ENCODE measurements at places on chromosomes 4 and X.

GRCh38 chr4:123554801-123555232, 158.2 kb downstream of the SPRY1 start:
- no peak for DNase-seq

- DNase-seq = no peak
Observed at GRCh38 chrX:99494668-99495067, 915.4 kb downstream of the PCDH19 start.

DNA sequence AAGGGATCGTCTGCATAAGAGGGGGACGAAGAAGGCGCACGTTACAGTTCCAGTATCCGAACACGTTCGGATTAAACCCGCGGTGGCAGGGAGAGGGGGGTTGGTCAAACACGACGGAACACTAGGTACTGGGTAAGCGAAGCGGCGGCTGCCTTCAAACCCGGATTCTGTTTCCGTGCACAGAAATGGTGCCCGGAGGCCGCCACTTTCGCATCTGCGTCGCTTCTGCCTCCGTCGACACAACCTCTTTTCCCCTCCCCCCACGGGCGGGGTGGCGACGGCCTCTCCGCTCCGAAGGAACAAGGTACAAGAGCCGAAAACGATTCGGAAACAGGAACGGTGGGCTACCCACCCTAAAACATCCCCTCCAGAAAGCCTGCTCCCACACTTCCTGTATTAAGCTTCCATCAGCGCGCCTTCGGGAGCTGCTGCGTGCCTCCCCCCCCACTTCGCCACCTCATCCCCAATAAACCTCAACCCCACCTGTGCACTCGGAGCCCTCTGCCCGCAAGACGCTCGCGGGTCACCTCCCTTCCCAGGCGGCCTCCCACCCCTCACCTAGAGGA, 667 bp downstream of the G3BP2 start:
- DNase-seq = peak; percentile 77

GRCh38 chr4:52091801-52092200, 40.7 kb downstream of the SPATA18 start:
- DNase-seq = no peak

GRCh38 chrX:110989447-110989846, 106.5 kb upstream of the PAK3 start:
- no peak for DNase-seq

GRCh38 chrX:110097920-110098319, 95.0 kb downstream of the TMEM164 start:
- no peak for DNase-seq

GRCh38 chrX:20221902-20222301, 44.8 kb downstream of the RPS6KA3 start:
- DNase-seq = no peak

- DNase-seq = no peak
Observed at GRCh38 chr4:176210101-176210500, 14.7 kb upstream of the SPATA4 start.

- no peak for DNase-seq
Observed at GRCh38 chr4:55512922-55513571, 33.7 kb downstream of the CLOCK start.

- DNase-seq = no peak
Observed at GRCh38 chr4:7424553-7425111, 10.1 kb downstream of the PSAPL1 start.

GRCh38 chr4:13833171-13833804, 205.8 kb upstream of the BOD1L1 start:
- DNase-seq = no peak

DNA sequence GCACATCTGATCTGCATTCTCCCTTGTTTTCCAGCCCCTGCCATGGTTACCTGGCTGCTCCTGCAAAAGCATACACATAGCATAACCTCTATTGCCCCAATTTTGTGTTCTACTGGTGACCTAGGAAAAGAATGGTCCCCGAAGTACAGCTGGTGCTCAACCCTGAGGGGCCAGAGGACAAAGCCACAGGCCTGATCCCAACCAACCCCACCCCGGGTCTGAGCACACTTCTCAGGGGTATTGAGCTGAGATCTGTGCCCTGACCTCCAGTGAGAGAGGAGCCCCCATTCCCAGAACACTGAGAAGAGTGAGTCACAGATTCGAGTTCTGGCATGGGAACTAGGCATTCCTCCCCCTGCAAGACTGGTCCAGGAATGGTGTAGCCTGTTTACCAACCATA, 465.5 kb upstream of the ACTRT1 start:
- no peak for DNase-seq

DNA sequence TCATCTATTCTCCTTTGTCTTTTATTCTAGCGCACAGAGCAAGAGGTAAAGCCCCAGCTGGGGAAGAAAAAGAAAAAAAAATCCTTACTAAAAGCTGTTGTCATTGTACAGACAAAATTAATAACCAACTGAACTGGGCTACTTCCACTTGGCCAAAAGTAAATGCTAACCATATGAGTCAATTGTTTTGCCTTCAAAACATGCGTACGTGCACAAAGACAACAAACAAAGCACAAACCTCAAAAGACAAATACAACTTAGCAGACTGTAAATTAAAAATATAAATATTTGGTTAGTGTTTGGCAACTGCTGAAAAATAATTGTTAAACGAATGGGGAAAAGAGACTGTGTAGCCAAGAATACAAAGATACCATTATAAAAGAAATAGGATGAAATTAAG, 5.9 kb downstream of the EDA2R start:
- DNase-seq = no peak

DNA sequence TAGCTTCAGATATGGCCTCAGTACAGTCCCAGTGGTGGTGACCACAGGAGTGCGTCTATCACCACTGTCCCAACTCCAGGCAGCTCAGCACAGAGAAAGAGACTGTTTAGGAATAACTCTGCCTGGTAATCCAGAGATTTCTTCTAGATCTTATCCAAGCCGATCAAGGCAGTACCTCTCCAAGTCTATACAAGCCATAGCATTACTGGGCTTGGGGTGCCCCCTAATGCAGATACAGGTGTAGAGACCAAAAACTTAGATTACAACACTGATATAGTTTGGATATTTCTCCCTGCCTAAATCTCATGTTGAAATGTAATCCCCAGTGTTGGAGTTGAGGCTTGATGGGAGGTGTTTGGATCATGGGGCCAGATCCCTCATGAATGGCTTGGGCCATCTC, 100.9 kb downstream of the PTCHD1 start:
- no peak for DNase-seq

DNA sequence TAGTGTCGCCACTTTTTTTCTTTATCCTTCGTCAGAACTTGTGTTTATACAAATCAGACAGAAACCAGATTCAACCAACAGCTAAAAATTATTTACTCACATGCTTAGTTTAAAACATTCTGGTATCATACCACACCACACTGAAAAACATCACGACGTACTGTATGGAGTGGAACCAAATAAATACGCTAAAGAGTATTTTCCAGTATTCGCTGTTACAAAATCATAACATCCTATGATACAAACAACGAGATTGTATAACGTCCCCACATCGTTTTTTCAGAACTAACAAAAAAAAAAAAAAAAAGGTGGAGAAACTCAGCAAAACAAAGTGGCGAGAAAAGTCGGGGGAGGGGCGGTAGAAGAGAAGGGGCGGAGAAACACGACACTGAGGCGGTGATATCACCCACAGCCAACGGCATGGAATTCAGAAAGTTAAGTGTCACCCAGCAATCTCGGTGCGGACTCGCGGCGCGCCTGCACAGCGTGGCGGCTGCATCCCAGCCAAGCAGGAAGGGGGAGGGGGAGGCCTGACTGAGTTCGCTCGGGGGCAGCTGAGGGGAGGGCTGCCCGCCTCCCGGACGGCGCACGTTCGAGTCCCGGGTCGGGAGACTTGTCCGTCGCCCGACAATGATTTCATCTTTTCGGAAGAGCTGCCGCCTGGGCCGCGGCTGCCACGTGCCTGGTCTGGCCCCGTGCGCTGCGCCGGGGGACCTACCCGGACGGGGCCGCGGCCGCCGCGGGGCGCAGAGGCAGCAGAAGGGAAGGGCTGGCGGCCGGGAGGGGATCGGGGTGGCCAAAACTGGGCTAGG, 920 bp downstream of the SETD7 start:
- peak; percentile 84 for DNase-seq

GRCh38 chrX:72666451-72666850, 47.7 kb downstream of the PHKA1 start:
- DNase-seq = no peak

DNA sequence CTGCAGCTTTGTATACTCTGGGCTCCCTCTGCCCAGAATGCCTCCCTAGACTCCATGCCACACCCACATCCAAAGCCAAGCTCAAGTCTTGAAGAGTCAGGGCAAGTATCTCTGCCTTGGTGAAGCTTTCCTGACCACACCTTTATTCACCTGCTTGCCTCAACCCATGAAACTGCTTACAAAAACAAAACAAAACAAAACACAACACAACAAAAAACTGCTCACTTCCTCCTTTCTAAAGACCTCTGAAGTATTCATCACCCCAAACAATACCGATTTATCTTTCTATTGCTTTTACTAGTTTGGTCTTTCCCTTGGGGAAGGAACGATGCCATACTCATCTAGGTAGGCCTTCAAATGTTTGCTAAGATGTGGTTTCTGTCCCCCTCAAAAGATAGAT, 45.0 kb downstream of the TMEM165 start:
- no peak for DNase-seq

DNA sequence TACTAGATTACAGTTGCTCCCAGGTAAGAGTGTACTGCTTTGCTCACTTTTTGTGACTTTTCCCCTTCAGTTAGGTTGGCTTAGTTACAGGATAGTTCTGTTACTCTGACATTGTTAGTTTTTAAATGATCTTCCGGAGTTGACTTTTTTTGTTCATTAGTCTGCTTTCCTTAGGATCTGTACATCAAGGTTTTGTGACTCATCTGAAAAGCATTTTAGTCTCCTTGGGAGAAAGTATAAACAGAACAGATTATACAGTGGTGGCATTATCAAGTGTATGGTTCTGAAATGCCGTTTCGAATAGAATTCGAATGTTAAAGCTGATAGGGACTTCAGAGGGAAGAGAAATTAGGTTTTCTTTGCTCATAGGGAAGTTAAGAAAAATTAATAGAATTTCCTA, 63.3 kb downstream of the USP9X start:
- no peak for DNase-seq

- no peak for DNase-seq
Observed at GRCh38 chrX:3627594-3627993, 85.9 kb downstream of the PRKX start.

GRCh38 chr4:80412322-80412721, 76.8 kb downstream of the CFAP299 start:
- no peak for DNase-seq

DNA sequence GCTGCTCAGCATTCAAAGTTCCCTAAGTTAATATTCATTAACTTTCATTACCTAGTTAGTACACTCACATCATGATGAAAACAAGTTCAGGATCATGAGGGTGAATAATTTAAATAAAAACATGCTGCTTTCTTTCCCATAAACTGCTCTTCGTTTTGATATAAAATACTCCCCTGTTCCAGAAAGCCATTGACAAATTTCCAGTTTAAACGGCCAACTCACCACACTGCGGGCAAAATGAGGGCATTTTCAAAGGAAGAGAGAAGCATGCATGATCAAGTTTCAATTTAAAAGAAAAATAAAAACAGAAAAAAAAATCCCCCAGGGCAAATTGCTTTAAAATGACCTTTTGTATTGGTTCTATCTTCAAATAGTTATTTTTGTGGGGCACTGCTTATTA, 69.6 kb downstream of the EPHA5 start:
- DNase-seq = no peak

GRCh38 chr4:66681962-66682361, 863.3 kb downstream of the CENPC start:
- DNase-seq = no peak

DNA sequence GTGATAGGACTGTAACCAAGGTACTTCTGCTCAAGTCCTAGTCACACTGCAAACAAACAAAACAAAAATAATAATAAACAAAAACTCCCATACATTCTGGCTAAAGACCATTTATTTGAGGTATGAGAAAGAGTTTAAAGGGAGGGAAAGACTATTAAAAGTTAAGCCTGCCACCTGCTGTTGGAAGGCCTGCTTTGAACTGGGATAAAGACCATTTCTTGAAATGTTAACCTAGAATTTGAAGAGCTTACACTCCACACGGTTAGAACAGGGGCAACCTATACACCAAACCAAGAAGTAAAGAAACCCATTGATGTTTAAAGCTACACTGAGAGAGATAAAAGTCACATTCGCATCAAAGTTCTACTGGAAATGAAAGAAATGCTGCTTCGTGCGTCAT, 548.7 kb upstream of the DIPK2B start:
- DNase-seq = no peak

- DNase-seq = no peak
Observed at GRCh38 chr4:148287111-148287510, 155.1 kb downstream of the NR3C2 start.

DNA sequence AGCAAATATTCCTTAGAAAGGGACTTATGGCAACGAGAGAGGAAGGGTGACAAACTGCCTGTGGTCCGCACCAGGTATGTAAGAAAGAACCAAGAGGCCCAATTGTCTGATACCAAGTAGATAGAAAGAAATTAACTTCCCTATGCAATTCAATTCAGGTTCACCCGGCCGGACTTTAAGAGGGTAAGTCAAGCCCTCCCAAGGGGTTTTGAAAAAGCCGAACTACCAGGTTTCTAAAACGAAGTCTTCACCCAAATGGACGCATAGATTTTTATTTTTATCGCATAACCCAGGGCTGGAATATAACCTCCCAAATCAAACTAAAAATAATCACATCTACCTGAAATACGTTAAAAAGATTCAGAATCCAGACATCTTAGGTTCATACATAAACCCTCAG, 1.6 kb upstream of the MAB21L2 start:
- no peak for DNase-seq

DNA sequence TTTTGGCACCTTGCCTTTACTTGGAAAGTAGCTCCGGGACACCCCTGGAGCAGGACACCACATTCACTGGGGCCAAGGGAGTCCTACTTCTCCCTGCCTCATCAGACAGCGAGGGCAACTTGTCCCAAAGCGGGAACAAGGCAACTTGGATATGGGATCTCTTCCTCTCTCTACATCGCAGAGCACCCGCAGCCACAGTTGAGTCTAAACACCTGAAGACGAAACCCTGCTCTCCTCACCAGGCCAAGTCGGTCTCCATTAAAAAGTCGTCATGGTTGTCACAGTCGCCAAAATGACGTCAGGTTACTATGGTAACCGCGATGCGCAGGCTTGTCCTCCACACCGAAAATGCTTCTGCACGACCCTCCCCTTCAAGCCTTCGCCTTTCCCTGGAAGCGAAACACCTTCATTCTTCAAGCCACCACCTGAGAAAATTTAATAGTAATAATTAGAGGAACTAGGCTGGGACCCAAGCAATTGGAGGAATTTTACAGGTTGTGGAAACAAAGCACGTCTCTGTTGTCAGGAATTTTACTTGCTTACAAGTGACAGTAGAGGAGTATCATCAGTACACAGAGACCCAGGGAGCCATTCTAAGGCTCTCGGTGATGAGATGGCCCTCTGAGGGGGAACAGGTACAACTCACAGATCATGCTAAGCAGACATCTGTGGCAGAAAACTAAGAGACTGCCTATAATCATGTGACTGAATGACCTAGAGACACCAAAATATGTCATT, 30.5 kb upstream of the TCEAL4 start:
- DNase-seq = peak; percentile 60

DNA sequence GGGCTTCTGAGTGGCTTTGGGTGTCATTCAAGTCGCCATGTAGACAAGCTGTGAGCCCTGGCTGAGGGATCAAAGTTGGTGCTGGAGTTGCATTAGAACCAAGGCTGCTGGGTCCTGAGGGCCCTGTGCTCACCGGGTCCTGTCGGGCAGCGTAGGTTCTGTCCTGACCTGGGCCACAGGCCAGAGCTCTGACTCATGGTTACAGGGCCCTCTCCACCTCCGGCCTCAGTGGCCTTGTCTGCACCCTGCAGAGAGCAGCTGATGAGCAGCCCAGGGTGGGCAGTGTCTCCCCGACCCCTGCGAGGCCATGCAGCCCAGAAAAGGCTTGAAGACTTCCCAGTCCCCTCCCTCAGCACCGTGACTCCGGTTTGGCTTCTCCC, 22.5 kb downstream of the ATP2B3 start:
- no peak for DNase-seq

All from CD4-positive, alpha-beta T cell (primary cell).